ENCODE measurements at places on chromosomes 3 and 15.

DNA sequence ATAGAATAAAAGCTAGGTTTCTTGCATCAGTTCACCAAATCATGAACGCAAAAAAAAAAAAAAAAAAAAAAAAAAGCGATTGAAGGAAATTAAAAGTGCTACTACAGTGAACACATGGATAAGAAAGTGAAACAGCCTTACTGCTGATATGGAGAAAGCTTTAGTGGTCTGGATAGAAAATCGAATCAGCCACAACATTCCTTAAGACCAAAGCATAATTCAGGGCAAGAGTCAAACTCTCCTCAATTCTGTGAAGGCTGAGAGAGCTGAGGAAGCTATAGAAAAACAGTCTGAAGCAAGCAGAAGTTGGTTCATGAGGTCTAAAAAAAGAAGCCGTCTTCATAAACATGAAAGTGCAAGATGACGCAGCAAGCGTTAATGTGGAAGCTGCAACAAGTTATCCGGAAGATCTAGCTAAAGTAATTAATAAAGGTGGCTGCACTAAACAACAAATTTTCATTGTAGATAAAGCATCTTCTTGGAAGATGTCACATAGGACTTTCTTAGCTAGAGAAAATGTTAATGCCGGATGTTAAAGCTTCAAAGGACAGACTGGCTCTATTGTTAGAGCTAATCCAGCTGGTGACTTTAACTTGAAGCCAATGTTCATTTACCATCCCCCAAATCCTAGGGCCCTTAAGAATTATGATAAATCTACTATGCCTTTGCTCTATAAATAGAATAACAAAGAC lies 19.2 kb downstream of the P3H2 start:
- DNase-seq: no peak

- DNase-seq: no peak
Observed at GRCh38 chr3:107979538-107979937, 111.3 kb downstream of the CD47 start.

DNA sequence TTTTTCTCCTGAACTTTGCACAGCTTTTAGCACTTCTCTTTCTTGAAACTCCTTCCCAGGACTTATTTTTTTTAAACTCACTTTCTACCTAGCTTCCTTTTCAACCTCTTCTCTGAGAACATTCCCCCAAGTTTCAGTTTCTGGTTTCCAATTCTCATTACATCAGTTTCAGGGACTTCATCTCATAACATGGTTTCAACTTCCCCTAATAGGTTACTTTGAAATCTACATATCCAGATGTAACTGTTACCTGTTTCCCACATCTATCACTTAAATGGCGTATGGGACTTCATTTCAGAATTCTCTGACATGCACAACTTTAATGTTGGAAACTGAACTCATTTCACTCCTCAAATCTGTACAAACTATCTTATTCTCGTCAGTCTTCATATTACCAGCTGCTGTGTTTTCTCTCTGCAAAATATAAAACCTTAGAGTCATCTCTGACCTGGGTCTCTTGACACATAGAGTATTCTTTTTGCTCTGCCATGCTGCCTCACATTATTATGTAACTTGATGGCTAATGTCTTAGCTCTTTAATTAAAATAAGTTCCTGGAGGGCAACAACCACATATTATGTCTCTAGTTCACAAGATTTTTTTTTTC lies 58.4 kb downstream of the NME9 start:
- no peak for DNase-seq

DNA sequence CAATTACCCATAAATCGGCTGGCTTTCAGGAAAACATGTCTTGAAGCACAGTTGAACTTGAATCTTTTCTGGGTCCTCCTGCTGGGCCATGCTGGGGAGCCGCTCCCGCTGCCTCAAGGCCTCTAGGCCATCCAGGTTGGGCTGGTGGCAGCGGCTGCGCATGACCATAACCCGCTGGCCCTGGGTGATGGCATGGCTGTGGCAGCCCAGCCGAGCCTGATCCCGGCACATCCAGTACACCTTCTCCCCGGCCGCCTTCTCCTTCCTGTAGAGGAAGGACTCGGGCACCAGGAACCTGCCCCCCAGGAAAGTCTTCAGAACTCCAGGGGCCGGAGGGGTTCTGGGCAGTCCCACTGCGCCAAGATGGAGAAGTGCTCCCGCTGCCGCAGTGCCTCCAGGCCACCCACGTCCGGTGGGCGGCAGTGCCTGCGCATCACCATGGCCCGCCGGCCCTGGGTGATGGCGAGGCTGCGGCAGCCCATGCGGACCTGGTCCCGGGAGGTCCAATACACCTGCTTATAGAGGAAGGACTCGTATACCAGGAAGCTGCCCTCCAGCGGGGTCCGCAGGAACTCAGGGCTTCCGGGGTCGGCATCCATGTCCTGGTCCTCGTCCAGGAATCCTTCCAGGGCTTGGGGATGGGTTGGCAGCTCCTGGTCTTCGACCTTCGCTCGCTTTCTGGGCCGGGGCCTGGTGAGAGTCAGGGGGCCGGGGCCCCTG lies 84.3 kb upstream of the FXR1 start:
- DNase-seq: no peak

GRCh38 chr3:172138792-172139507 lies 99.6 kb downstream of the FNDC3B start:
- DNase-seq: no peak

- DNase-seq: no peak
Observed at GRCh38 chr3:15151166-15151565, 52.2 kb upstream of the RBSN start.

DNA sequence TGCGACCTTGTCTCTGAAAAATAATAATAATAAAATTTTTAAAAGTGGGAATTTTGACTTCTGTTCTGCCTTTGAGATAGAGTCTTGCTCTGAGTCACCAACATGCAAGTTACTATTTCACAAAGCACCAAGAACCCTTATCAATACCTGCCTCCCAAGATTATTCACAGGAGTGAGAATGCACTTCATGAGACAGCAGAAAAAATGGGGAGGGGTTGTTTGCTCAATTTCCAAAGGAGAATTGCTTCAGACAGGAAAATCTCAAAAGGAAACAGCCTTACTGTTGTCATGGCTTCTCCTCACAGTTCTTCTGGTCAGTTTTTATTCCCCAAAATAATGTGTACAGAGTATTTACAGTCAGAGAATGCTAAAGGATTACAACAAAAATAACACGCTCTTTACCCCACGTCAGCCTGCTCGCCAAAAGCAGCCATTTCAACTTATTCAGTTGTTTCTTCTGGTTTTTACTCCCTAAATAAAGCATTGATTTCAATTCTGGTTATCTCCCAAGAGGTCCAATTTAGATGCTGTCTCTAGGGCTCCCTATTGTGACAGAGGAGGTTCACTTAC lies 89.0 kb downstream of the PPCDC start:
- no peak for DNase-seq

- no peak for DNase-seq
Observed at GRCh38 chr3:158094235-158095110, 11.7 kb downstream of the SHOX2 start.

DNA sequence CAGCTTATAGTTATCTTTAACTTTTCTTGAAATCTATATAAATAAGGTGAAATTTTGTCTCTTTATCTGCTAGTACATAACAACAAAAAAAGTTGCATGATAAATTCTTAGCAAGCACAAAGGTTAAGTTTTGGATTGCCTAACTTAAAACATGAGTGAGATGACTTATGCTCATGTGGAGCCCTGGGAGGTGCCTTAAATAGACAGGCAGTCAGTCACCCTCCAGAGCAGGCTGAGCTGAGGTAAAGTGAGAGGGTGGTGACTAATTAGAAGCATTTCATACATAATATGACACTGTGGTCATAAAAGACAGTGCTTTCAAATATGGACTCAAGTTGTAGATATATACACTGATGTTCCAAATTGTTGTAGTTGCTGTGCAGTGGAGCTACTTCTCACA lies 14.6 kb upstream of the MME start:
- no peak for DNase-seq

GRCh38 chr15:64343841-64344240 lies 12.1 kb downstream of the CSNK1G1 start:
- DNase-seq: no peak

DNA sequence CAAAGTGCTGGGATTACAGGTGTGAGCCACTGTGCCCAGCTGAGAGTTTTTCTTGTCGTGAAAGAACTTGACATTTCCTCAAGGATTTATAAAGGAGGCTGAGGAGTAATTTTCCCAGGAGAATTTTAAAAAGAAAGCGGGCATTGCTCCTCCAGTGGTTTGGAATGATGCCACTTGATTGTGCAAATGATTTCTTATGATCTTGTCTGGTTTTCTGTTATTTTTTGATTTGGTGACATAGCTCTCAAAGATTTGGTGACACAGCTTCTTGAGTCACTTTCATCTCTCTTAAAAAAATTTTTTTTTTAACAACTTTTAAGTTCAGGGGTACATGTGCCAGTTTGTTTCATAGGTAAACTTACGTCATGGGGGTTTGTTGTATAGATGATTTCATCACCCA lies 24.6 kb upstream of the NFKBIZ start:
- DNase-seq: no peak

DNA sequence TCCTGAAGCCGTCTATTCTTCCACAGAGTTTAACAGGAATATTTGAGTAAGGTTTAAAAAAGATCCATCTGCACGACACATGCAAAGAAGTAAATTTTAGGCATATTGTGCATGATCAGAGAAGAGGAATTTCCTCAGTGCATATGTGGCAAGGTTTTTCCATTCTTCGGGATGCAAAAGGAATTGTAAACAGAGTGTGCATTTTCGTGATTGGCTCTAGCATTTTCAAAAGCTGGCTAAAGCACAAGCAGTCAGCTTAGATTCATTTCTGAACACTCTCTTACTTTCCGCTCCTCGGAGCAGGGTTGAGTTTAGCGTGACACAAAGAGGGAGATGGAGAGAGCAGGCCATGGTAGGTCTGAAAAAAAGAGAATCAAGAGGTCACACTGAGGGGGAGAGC lies 128.2 kb downstream of the ADAMTS9 start:
- DNase-seq: no peak

DNA sequence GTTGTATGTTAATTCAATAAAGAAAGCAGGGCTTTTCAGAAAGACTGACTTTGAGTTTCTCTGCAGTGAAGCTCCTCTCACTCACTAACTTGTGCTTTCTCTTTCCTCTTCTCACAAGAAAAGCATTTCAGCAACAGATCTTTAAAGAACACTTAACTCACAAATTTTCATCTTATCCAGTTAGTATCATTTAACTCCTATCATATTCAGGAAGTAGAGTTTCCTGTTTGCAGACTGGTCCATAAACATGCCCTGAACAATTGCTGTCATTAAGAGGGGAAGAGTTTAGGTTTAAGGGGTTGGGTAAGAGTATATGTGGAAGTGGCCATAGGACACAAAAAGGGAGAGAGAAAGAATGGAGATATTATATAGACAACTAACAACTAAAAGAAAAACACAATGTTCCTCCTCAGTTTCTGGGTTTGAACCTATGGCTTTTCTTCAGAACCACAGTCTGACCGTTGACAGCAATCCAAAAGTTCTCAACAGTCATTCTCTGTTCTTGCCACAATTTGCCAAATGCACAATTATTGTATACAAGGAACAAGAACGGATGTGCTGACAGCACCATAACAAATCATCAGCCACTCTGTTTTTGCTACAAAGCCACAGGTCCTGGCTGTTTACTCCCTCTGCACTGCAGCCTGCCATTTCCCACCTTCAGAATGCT lies 63.9 kb downstream of the CHAC1 start:
- no peak for DNase-seq

DNA sequence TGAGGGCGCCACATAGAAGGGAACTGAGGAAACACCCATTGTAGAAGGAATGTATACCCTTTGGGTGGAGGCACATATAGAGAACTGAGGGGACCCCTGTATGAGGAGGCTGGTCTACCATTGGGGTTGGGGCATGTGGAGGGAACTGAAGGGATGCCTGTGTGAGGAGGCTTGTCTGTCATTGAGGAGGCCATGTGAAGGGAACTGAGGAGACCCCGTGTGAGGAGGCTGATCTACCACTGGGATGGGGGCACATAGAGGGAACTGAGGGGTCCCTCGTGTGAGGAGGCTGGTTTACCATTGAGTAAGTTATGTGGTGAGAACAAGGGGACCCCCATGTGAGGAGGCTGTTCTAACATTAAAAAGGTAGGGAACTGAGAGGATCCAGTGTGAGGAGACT lies 156.1 kb downstream of the FBLN2 start:
- DNase-seq: no peak

GRCh38 chr3:57919987-57920386 lies 88.2 kb upstream of the FLNB start:
- no peak for DNase-seq

- no peak for DNase-seq
Observed at GRCh38 chr15:68819495-68820294, 1.0 kb downstream of the ANP32A start.

DNA sequence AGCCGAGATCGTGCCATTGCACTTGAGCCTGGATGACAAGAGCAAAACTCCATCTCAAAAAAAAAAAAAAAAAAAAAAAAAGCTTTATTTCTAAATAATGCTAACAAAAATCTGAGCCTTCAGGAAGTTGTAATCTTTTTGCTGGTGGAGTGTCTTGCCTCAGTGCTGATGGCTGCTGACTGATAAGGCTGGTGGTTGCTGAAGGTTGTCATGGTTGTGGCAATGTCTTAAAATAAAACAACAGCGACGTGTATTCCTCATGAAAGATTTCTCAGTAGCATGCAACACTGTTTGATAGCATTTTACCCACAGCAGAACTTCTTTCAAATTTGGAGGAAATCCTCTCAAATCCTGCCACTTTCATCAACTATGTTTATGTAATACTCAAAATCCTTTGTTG lies 77.4 kb upstream of the PTPRG start:
- no peak for DNase-seq

GRCh38 chr15:28890711-28891495 lies 5.1 kb downstream of the APBA2 start:
- no peak for DNase-seq

GRCh38 chr3:40705663-40706062 lies 180.9 kb downstream of the ZNF621 start:
- DNase-seq: no peak

- no peak for DNase-seq
Observed at GRCh38 chr15:70586241-70586640, 177.1 kb downstream of the UACA start.

DNA sequence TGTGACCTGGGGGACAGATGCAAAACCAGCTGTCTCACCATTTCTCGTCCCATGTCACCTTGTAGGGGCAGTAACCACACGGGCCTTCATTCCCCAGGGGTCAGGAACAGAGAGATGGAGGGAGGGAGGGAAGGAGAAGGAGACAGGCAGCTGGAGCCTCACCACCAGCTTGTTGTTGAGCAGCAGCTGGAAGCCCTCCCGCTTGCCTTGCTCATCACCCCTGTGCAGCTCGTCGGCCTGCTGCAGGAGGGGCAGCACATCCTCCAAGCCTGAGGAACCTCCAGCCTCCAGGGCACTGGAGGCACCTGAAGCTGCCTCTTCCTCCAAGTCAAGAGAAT lies 10.3 kb downstream of the RMDN3 start:
- DNase-seq: no peak

All from GM12864 (cell line).